ENCODE measurements at places on chromosomes 3 and 15.

DNA sequence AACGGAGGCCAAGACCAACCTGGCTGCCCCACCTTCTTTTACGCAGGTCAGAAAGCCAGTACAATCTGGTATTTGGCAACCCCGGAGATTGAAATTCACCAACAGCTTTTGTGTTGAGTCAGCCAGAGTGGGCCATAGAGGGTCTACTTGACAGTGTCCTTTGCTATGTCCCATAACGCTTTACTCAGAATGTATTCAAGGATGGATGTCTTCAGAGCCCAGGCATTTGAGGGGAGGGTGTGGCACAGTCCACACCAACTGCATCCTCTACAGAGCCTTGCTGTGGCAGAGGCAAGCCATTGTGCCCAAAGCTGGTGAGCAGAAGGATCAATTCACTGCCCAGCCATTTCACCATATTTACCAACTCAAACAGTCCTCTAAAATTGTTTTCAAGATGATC, 18.4 kb downstream of the PLA1A start:
- DNase-seq = no peak

GRCh38 chr3:158420654-158421396, 150.2 kb upstream of the MLF1 start:
- no peak for DNase-seq

DNA sequence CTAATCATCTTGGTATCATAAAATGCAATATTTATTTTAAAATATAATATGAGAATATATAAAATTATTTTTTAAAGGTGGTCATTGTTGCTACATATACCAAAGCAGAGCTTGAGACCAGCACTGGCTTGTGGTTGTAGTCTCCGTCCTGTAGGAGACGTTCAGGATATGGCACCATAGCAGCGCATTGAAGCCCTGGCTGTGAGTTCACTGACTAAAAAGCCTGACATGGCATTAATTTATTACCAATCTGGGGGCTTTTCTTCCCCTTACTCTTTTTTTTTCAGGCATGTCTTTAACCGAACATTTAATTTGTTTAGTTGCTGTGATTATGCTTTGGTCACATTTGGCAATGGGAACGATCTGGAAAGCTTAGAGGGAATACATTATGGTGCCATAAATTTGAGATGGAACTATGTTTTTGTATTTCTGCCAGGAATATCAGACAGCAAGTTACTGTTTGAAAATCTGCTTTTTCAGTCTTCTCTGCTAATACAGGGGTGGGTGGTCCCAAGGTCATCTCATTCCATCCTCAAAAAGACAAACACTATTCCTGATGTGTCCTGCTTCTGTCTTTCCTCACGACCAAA, 108.5 kb downstream of the ZIC4 start:
- DNase-seq = no peak

GRCh38 chr15:63169788-63170187, 12.5 kb upstream of the RPS27L start:
- no peak for DNase-seq

DNA sequence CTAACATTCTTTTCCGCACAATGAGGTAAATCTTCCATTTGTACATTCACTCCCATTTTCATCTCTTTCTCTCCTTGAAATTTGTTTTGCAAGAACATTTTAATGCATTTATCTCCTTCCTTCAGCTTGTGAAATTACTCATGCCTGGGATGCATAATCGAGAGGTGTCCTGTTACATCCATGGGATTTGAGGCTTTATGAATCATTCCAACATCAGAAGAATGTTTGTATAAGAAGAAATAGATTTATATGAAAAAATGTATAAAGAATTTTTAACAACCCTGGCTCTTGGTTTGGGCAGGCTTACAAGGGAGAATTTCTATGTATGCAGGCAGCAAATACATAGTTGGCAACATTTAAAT, 93.2 kb upstream of the MBNL1 start:
- no peak for DNase-seq

DNA sequence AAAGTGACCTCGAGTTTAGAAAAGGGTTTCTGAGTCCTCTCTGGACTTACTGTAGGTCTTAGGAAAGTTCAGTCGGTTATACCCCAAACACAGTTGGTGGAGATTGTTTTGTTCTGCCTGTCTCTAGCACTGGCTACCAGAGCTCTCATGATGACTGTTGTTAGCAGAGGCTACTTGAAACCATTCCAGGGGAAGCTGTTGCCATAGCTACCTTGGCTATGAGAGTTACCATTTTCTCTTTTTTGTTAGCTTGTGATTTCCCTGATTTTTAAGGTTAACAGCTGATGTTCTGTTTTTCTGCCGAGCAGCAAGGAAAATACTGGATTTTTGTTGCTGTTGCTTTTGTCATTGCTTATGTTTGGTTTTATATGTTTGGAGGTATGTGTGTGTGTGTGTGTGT, 26.7 kb downstream of the ABHD2 start:
- DNase-seq = no peak

- DNase-seq = no peak
These were observed 48.8 kb downstream of the STRIT1 start for GRCh38 chr3:155244699-155245098.

DNA sequence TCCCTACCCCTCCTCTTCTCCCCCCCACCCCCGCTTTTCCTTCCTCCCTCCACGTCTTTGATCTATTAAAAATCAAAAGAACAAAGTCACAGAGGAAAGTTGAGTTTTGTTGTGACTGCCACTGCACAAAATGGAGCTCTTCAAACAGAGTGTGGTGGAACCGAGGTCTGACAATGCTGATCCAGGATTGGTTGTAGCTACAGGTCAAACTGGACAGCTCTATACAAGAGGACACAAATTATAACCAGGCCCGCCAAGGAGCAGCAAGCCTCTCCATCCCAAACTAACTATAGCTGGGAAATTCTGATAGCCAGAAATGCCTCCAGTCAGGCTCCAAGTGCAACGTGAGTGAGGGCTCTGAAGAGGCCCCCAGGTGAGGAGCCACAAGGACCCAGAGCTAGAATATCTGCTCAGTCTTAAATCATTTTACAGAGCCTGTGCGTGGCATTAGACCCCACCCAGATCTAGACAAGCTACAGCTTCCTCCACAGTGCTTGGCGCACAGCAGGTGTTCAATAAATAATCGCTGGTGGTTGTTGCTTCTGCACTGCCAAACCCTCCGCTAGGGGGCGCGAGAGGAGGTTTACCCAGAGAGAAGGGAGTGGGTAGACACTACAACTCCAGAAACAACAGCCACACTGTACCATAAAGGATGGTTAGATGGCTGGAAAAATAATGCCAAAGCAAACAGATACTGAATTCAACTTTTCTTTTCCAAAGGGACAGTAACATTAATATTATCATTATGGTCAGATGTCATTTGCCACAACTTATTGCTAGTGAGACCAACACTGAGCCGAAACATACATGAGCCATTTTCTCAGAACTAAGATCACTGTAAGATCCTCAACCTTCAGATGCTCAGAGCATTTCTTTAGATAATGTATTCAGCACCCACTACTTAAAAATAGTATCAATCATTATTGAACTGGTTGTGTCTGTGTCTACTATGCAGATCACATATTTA, 44.6 kb downstream of the ZIC4 start:
- peak; percentile 7 for DNase-seq

DNA sequence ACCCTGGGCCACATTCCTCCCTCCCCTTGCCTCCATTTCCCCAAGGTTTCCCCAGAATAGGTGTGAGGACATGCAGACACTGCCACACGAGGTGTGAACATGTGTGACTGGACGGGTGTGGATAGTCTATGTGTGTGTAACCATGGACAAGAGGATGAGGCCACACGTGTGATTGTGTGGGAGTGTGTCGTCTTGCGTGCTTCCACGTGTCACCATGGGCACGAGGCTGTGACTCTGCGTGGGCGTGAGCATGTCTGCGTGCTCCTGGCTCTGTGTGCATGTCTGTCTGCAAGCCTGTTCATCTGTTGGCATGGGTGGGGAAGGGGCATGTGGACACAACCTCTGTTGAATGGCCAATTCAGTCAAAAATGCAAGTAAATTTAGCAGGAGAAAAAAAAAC, 6.2 kb upstream of the MYL3 start:
- no peak for DNase-seq

- no peak for DNase-seq
These were observed 148.3 kb upstream of the TRIM42 start for GRCh38 chr3:140529558-140529957.

DNA sequence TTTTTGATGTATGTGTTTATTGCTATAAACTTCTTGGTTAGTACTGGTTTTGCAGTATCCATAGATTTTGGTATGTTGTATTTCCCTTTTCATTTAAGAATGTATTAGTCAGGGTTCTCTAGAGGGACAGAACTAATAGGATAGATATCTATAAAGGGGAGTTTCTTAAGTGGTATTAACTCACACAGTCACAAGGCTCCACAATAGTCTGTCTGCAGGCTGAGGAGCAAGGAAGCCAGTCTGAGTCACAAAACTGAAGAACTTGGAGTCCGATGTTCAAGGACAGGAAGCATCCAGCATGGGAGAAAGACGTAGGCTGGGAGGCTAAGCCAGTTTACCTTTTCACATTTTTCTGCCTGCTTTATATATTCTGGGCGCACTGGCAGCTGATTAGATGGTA, 8.4 kb downstream of the ARL6 start:
- no peak for DNase-seq

- DNase-seq = no peak
These were observed 357.9 kb downstream of the RORA start for GRCh38 chr15:60871152-60871551.

DNA sequence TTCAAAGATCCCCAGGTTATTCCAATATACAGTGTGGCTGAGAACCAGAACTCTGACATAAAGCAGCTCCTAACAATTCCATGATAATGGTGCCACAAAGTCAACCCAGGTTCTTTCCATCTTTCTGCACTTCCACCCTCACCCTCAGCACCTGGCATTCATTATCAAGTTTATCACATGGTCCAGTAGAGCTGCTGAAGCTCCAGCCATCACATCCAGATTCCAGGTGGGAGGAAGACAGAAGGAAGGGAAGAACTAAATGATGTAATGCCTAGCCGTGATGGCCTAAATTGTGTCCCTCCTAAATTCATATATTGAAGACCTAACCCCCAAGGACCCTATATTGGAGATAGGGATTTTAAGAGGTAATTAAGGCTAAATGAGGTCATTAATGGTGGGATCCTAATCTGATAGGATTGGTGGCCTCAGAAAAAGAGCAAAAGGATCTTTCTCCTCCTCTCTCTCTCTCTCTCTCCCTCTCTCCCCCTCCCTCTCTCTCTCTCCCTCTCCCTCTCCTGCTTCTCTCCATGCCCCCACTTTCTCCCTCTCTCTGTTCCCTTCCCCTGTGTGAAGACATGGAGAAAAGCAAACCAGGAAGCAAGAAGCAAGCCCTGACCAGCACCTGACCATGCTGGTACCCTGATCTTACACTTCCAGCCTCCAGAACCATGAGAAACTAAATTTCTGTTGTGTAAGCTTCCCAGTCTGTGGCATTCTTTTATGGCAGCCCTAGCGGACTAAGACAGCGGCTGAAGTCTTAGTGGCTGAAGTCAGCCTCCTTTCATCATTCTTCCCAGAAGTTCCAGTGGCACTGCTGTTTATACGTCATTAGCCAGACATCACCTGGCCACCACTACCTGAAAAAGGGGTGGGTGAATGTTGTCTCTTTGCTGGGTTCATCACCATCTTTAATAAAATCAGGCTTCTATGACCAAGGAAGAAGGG, 369.7 kb upstream of the PROK2 start:
- no peak for DNase-seq

DNA sequence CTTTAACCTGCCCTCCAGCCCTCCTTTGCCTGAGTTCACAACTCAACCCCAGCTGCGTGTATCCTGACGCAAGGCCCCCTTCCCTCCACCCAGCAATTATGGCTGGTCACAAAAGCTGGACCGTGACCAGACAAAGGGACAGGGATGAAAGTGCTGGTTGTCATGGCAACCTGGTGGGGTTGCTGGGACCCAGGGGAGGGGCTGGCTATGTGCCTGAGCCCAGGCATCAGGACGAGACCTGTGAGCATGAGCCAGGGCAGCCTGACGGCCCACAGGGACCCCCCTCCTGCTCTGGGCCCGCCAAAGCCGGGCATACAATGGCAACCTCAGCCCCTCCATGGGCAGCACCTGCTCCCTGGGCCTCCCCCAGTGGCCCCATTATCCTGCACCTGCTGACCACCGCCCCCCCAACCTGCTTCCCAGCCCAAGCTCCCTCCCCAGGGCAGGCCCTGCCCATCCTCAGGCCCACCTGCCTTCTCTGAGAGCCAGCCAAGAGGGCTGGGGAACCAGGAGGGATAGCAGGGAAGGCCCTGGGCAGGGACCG, 4.5 kb upstream of the DNAH1 start:
- no peak for DNase-seq

DNA sequence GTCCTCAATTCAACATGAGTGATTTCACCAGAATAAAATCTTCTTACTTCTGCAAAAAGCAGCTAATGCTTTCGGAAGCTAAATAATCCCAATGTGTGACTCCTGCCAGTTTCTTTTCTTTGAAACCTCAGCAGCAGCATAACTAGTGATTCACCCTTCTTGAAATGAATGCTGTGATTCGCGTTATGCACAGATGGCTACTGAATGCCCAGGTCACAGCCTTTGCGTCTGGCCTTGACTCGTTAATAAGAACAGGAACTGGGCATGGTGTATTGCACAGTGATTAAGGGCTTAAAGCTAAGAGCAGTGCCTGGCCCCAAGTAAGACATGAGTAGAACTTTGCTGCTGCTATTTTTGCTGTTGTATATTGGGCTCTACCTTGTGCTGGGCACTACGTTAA, 19.0 kb downstream of the CGNL1 start:
- no peak for DNase-seq

- DNase-seq = no peak
These were observed 380.3 kb upstream of the THBS1 start for GRCh38 chr15:39200586-39200985.

DNA sequence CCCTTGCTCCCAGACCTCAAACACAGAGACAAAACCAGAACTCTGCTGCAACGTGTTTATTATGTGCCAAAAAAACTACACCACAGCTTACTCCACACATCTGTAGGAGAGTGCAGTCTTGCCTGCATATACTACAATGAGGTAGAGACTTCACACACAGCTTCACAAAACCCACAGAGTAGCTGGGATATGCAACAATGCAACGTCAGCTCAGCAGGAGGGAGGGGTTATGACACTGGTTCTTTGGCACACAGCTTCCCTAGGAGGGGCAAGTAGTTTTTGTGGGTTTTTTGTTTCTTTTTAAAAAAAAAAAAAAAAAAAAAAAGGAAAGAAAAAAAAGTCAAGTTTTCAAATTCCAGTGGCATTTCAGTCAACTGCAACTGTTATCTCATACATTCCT, 2.9 kb upstream of the RPS17 start:
- DNase-seq = peak; percentile 13

DNA sequence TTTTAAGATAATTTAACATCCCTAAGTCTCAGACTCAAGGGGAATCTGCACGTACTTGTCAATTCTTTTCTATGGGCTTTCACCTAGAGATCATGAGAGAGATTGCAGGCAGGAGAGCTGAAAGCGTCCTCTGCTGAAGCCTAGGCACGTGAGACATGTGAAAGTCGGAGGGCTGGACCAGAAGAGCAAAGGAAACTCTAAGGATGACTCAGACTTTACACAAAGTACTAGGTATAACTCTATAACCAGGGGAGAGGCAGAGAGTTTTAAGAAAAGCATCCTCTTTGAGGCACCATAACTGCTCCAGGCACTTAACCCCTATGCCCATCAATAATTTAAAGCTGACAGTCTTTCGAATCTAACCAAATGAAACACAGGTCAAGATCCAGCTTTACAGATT, 436.6 kb downstream of the VGLL3 start:
- no peak for DNase-seq

GRCh38 chr3:66738625-66739365, 238.0 kb upstream of the LRIG1 start:
- DNase-seq = no peak

All from CD4-positive, alpha-beta T cell treated with Interleukin-1 beta for 1 hour (primary cell).